ENCODE measurements at places on chromosomes 7 and 10. TPM values are rescaled to one million over a fixed set of nuclear protein-coding genes. Genes with fewer than 3 reads are reported as not detected.

Gene FKBP9
- 195 TPM for polyA plus RNA-seq

Gene PRF1
- 0.72 TPM for polyA plus RNA-seq

Gene ADARB2
- 0.87 TPM for polyA plus RNA-seq

Gene TMEM270
- polyA plus RNA-seq = not detected

Gene GATA3
- 77.4 TPM for polyA plus RNA-seq

Gene SPDYE1
- polyA plus RNA-seq = 0.62 TPM

Gene PLCE1
- 34.9 TPM for polyA plus RNA-seq

Gene KIAA1549
- 13.6 TPM for polyA plus RNA-seq

Gene GIMAP4
- polyA plus RNA-seq = 27.8 TPM

Gene ZFYVE27
- 22.6 TPM for polyA plus RNA-seq

DNA sequence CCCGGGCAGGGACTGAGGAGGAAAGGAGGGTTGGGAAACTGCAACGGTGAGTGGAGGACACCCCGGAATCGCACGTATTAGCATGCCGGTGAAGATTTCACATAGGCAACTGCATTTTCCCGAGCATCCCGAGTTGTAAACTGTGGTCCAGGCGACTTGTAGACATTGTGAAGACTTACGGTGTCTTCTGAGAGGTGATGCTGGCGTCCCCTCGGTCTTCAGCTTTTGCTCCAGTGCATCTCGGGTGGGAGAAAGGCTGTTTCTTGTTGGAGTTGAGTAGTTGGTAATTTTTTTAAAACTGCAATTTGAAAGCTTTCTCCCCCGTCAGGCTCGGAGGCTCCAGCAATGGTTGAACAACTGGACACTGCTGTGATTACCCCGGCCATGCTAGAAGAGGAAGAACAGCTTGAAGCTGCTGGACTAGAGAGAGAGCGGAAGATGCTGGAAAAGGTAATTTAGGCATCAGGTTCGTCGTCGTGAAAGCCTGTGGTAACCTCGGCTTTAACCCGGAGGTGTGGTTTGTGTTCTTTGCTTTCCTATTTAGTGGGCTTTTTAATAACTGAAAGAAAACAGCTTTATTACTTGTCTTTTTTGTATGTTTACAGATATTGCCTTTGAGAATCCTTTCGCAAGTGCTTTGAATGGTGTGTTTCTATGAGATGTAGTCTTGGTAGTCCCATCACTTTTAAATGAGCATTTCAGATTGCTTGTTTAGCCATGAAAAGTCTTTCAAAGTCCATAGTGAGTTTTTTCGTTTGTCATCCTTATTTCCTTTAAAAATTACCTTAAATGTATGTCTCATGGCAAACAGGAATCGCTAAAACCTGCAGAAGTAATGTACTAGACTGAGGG is 687 bp downstream of the HELLS start:
- no peak for DNase-seq

GRCh38 chr10:93715345-93715744 is 13.0 kb upstream of the FRA10AC1 start:
- DNase-seq = no peak

DNA sequence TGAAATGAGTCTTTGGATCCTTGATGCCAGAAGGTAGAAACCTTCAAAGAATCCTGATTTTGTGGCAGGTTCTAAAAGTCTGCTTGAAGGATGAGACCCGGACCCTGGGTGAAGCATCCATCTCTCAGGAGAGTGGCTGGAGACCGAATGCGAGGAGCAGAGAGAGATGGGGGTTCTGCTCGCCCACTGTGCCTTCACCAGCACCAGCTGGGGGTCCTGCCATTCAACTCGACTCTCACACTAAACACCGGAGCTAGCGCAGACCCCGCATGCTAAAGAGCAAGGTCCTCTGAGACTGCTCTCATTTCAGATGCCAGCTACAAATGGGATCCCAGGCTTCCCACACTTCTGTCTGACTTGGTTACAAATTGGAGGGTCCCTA is 218.4 kb downstream of the GLRX3 start:
- no peak for DNase-seq

- no peak for DNase-seq
Measured at GRCh38 chr10:78411716-78412115, 378.1 kb downstream of the RPS24 start.

DNA sequence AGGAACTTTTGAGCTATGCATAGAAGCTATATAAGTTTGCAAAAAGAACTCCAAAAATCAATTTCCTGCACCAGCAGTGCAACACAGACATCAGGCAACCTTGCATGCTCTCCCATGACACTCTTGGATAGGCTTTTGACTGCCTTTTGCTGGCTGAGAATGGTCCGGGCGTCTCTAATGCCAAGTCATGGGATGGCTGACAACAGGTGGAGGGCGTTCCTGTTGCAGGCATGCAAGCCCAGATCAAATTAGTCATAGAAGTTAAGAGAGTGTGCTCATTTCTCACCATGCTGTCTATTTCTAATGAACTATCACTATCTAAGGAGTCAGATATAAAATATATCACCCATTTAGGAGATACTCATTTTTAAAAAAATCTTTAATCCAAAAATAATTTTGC is 8.4 kb downstream of the PLCE1 start:
- no peak for DNase-seq

DNA sequence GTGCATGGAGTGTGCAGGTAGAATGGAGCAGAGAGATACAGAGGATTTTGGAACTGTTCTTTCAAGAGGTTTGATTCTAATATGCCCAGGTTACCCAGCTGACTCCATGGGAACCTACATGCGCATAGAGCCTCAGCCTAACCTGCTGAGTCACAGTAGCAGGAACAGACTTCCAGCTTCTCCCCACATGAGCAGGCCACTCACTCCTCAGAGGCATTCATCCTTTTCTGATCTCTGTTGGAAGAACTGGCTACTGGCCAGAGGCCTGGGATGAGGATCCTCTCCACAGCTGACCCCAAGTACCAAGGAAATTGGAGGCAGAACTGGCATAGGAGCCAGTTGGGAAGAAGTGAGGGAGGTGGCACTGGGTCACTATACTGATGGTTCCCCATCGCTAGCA is 17.9 kb upstream of the CCSER2 start:
- DNase-seq = no peak

- no peak for DNase-seq
Measured at GRCh38 chr10:118139321-118139720, 92.6 kb upstream of the RAB11FIP2 start.

DNA sequence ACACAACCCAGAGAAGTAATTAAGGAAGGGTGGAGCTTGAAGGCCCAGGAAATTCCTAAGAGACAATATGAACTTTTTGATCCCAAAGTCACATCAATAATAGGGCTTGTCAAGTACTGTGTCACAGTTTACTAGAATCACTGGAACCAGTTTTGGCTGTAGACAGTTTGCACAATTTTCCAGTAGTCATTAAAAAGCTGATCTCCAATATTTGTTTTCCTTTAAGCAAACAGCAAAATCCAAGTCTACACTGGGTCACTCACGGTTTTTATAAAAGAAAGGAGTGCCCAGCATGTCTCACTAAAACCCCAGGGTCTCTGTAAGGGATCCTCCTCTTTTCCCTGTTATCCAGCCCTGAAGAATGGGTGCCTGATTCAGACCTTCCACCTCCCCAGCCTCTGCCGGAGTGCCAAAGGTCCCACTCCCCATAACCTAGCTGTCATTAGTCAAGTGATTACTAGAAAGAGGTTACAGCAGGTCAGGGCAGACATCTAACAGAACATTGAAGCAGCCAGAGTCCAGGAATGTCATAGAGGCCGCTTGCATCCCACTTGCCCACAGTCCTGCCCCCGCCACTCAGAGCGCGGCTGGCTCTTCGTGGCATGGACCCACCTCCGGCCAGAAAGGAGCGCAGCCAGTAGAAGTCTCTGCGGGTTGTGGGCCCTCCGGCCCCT is 552 bp downstream of the SLC25A16 start:
- DNase-seq = no peak

DNA sequence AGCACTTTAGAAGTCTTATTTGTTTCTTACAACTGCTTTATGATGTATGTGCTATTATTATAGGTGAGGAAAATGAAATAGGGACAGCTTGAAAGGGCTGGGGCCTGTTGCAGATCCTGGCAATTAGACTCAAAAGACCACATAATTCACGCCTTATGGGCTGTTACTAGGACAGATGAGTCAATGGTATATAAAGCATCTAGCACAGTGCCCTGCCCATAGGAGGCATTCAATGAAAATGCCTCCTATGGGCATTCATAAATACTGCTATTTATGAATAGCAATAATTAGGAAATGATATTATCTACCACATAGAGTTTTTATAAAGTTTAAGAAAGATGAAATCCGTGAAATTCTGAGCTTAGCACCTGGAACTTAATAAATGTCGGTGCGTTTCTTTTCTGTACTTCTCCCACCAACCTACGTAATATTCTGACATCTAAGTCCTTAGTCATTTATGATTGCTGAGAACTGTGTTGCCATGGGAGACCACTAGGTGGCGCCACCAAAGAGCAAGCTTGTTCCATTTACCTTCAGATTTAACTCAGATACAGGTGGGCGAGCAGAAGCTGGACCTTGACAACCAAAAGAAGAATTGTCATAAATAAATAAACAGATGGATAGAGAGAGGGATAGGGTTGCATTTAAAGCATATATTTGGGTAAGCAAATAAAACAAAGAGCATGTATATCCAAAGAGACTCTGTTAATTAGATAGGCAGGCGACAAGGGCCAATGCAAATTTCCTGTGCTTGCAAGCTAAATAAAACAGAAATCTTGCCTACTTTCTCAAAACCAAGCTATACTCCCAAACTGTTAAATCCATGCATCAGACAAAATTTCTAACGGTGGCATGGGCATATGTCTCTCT is 699.9 kb downstream of the INHBA start:
- no peak for DNase-seq

Measured in right renal cortex interstitium (tissue), 3 donors.